ENCODE measurements at places on chromosomes 4 and X.

DNA sequence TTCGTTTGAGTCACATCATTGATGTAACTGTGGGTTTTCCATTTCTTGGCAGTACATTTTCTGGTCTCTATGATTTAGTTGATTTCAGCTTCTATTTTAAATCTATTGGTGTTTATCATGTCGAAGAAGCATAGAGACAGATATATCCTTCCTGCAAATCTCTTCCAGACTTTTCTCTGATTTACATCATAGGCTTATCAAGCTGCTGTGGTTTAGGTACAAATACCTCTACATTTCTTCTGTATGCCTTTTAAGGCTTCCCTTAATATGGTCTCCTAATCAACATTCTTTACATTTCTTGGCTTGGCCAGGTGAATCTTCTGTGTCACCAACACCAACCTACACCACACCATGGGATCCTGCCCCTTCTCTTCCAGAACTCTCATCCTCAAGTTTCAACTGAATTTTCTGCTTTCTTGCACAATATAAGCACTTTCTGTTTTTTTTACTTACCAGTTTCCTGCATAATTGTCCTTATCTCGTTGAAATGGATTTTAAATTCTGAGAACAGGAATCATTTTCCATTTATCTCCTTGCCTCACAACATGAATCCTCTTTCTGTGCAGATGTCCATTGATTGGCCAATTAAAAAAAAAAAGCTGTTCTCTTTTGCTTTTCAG lies 626.9 kb downstream of the ANKRD50 start:
- DNase-seq, result no peak

- no peak for DNase-seq
Measured at GRCh38 chr4:29805245-29805644, 914.9 kb upstream of the PCDH7 start.

GRCh38 chr4:85798012-85798770 lies 323.2 kb downstream of the ARHGAP24 start:
- no peak for DNase-seq

- no peak for DNase-seq
Measured at GRCh38 chr4:112141366-112142138, 3.7 kb upstream of the FAM241A start.

DNA sequence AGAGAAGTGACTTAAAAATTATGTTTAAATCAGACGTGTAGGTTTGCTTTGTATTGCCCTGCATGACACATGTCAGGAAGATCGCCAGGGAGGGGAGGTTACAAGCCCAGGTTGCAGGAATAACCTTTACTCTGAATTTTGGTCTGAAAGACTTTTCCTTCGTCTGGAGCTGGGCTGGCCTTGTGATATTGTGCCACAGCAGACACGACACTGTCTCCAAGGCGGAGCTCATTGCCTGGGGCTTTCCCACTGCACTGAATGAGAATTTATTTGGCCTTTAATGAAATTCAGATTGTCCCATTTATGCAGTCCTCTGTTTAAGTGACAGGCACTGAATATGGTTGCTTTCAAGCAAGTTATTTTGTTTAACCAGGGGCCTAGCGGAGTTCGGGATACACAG lies 45.1 kb downstream of the RHOH start:
- peak; percentile 49 for DNase-seq

DNA sequence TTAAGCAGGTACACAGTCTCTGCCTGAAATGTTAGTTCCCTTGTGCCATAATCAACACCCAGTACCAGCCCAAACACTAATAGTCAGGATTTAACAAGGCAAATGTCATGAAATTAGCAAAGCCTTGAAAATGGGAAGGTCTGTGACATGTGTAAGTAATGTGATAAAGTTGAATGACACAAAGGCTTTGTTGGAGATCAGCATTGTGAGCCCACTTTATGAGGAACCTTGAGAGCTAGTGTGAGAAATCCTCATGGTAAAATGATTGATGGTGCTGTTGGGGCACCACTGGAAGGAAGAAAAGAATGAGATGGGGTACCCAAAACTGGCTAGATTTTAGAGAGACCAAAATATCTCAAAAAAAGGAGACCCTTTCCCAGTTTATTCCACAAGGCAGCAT lies 3.3 kb upstream of the LIN54 start:
- no peak for DNase-seq

DNA sequence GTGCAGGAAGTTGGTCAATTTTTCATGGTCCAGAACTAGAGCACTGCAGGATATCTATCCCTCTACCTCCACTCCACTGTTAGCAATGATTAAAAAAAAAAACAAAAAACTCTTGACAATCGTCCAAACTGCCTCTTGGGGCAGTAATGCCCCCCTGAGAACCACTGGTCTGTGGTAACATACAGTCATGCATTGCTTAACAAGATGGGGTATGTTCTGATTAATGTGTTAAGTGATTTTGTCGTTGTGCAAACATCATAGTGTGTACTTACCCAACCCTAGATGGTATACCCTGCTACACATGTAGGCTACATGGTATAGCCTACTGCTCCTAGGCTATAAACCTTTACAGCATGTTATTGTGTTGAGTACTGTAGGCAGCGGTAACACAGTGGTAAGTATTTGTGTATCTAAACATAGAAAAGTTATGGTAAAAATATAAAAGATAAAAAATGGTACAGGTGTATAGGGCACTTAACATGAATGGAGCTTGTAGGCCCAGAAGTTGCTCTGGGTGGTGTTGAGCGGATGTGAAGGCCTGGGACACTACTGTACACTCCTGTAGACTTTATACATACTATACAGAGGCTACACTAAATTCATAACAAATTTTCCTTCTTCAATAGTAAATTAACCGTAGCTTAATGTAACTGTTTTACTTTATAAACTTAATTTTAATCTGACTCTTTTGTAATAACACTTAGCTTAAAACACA lies 34.1 kb downstream of the ART3 start:
- no peak for DNase-seq

GRCh38 chrX:45758319-45758718 lies 557.6 kb upstream of the DIPK2B start:
- DNase-seq, result peak; percentile 43

DNA sequence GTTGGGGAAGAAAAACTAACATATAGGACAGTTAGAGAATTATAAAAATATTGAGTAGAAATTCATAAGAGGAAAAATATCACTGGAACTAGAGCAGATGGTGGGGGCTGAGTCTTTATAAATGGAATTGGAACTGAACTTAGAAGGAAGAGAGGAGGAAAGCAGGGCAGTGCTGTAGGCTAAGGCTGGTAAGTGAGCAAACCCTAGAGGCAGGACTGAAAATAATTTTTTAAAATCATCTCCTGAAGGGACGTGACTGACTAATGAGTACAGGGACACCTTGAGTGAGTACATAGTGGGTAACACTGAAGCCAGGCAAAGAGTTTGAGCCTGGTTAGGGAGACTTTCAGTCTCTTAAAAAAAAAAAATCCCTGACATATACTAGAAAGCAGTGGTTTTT lies 63.3 kb downstream of the GALNT7 start:
- DNase-seq, result no peak

DNA sequence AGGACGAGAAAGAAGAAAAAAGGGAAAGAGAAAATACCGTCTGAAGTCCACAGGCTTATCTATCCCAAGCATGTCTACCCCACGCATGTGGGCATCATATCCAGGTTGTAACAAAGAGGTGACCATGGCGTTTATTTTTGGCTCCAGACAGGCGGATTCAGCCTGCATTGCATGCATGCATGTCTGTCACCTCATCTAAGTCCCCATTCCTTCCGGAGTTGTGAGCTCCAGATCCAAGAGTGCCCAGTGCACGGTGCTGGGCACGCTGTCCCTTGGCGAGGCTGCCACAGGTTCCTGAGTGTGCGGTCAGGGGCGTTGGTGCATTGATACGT lies 905 bp upstream of the GALNTL6 start:
- no peak for DNase-seq

GRCh38 chrX:139559383-139560042 lies 29.0 kb downstream of the F9 start:
- DNase-seq, result no peak

Data from activated CD4-positive, alpha-beta T cell treated with anti-CD3 and anti-CD28 coated beads, Interleukin-2, amount 50 U/mL, for 4 hours (primary cell).